Panc1 (cell line): ENCODE measurements at places on chromosomes 3 and 15.
A peak's percentile ranks its signal among the peaks of the same experiment; 100 is the strongest.

DNA sequence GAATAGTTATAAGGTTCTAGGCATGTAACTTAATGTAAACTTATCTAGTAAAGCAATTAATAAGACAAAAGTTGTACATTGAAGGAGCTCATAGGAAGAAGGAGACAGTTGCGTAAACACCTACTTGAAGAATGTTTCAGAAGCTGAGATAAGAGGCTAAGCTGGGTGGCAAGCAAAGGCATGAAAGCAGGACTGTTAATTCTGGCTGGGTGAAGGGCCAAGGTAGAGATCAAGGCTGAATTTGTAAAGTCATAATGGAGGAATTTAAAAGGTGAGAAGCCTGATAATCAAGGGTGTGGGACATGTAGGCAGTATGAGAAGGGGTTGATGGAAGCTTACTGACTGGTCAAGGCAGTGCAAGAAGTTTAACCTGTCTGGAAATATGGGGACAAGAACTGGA is 80.4 kb upstream of the TGFBR2 start:
- DNase-seq, result no peak

- DNase-seq, result no peak
Observed at GRCh38 chr3:52021489-52022268, 26.0 kb upstream of the RPL29 start.

GRCh38 chr3:133709139-133709750 is 36.9 kb upstream of the TF start:
- no peak for DNase-seq

DNA sequence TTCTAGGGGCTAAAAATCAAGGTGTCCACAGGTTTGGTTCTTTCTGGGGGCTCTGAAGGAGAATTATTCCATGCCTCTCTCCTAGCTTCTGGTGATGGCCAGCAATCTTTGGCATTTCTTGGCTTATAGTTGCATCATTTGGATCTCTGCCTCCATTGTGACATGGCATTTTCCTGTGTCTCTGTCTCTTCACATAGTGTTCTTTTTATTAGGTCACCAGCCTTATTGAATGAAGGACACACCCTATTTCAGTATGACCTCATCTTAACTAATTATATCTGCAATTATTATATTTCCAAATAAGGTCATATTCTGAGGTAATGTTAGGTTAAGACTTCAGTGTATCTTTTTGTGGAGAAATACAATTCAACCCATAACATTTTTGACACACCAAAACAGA is 3.2 kb upstream of the GBE1 start:
- DNase-seq, result no peak

DNA sequence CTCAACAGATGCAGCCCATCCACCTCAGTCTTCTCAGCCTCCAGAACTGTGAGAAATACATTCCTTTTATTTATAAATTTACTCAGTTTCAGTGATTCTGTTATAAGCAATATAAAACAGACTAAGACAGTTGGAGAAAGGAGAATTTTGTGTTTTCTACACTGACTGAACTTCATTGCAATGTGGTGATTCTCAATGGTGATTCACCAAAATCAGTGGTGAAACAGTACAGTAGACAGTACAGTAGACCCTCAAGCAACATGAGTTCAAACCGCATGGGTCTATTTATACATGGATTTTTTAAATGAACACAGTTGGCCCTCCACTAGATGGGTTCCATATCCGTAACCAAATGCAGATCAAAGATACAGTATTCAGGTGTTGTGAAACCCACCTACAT is 403.1 kb upstream of the TGFBR2 start:
- DNase-seq, result no peak

GRCh38 chr3:22117751-22118346 is 366.8 kb upstream of the ZNF385D start:
- peak; percentile 4 for DNase-seq

GRCh38 chr3:100782348-100782747 is 73.1 kb downstream of the TFG start:
- DNase-seq, result no peak

DNA sequence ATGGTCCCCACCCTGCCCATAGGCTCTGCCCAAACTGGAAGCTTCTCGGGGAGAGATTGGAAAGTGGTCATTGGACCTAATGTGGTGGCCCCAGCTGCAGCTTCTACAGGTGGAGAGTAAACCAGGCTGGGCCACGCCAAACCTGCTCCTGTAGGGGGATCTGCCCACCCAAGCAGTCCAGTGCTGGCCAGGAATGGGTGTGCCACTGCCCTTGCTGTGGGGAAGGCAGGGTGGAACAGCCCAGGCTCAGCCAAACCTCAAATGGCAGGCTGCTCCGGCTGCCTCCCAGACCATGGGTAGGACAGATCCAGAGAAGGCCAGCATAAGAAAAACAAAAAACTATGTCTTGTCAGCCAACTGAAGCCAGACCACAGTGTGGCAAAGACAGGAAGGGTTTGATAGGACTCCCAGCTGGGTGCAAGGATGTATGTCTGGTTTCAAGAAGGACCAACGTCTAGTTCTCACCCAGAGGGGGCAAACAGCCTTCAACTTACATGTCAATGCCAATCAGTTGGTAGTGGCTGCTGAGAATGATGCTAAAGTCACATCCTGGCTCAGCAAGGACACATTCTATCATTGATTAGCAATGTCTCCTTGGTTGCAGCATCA is 267.3 kb downstream of the UACA start:
- DNase-seq, result no peak

GRCh38 chr3:62098646-62099365 is 274.5 kb downstream of the FEZF2 start:
- DNase-seq, result no peak
